ENCODE measurements at places on chromosomes 5 and 9.

DNA sequence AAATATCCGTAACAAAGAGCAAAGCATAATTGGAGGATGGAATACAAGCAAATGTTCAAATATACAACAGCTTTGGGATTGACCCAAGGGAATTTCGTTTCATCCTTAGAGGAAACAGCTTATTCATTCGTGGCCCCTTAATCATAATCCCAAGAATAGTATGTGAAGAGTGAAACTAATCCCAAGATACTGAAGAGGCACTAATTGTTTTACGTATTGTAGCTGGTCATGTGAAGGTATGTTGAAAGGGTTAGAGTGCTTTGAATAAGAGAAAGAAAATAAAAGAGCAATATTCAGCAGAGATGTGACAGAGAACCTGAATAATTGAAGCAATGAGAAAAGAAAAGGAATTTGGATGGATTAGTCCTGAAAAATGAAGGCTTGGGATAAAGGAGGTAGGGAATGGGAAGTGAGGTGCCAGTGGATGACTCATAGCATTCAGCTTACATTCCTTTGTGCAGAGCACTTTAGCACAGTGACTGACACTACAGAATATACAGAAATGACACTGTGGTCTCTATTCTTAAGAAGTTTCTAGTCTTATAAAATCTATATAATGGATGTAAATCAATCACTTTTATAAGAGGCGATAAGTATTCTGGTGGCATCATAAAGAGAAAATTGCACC, 221.9 kb downstream of the TLR4 start:
- DNase-seq: no peak

GRCh38 chr9:70589571-70590314, 175.3 kb upstream of the KLF9 start:
- DNase-seq: no peak

DNA sequence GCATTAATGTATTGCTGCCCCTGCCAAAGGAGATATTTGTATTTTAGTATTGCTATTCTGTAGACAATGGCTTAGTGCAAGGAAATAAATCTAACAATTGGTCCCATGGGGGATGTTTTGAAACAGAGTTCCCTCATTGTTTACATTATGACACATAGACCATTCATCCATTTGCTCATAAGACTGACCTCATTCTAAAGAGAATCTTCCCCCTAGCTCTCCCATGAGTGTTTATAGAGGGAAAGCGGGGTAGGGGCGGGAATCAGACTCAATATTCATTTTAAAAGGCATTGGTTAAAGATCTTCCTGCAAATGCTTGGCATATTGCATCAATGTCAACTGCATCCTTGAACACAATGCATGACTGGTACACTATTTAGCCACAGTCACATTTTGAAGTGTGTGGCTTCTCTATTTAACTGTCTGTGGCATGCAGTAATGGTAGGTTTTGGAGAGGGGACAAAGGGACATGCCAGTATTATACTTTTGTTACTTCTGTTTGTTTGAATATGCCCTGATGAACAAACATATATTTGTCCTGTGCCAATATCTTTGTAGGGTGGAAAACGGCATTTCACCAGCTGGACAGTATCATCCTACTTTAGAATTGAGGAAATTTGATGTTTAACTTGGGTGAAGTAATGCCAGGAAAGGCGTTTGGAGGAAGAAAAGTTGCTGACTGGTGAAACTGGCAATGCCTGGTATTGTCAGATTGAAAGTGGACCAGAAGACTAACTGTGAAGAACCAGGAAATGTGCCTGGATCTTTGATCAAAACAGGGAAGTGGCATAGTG, 84.1 kb upstream of the MEGF10 start:
- no peak for DNase-seq

DNA sequence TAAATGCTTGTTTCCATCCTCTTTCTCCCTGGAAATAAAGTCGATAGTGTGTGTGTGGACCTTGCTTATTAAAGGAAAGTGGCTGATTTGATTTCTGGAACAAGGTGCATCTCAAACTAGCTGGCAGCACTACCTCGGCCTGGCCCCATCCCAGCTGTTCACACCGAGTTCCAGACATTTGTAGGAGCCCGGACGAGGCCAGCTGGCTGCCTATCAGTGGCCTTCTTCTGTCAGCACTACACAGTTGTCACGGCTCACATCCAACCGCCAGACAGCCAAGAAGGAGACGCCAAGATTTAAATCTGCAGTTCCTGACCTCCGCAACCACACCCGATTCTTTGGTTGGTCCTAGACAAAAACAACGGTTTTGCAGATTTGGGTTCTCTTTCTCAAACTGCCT, 63.6 kb downstream of the PALM2AKAP2 start:
- DNase-seq: no peak

GRCh38 chr5:96527768-96528661, 95.0 kb upstream of the PCSK1 start:
- DNase-seq: no peak

GRCh38 chr9:25936031-25936430, 257.8 kb upstream of the TUSC1 start:
- DNase-seq: no peak

GRCh38 chr5:33241802-33242201, 199.0 kb upstream of the TARS1 start:
- DNase-seq: peak; percentile 45

GRCh38 chr9:113628621-113629020, 165.1 kb downstream of the RGS3 start:
- no peak for DNase-seq

DNA sequence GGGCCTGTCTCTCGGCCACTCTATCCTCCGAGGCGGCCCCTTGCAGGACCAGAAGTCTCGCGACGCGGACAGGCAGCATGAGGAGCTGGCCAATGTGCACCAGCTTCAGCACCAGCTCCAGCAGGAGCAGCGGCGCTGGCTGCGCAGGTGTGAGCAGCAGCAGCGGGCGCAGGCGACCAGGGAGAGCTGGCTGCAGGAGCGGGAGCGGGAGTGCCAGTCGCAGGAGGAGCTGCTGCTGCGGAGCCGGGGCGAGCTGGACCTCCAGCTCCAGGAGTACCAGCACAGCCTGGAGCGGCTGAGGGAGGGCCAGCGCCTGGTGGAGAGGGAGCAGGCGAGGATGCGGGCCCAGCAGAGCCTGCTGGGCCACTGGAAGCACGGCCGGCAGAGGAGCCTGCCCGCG, 283.5 kb downstream of the ARHGEF28 start:
- no peak for DNase-seq

GRCh38 chr5:2903451-2904395, 152.2 kb upstream of the IRX2 start:
- no peak for DNase-seq

GRCh38 chr5:164650427-164650826, 1145.0 kb downstream of the MAT2B start:
- DNase-seq: no peak

DNA sequence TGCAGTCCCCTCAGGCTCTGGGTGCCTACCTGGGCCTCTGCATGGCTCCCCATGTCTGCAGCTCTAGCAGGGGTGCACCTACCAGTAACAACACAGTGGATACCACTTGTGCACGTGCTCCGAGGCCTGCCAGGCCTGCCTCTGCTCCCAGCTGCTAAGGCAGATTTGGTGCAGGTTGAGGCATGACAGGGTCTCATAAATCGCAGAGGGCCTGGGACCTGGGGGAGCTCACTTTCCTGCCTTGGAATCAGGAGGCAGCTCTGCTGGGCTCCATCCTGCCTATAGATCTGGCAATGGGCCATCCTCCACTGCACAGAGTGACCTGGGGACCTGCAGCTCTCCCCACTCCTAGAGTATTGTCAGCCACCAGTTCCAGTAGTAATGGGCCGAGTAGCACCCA, 121.9 kb upstream of the CXCL14 start:
- DNase-seq: no peak

DNA sequence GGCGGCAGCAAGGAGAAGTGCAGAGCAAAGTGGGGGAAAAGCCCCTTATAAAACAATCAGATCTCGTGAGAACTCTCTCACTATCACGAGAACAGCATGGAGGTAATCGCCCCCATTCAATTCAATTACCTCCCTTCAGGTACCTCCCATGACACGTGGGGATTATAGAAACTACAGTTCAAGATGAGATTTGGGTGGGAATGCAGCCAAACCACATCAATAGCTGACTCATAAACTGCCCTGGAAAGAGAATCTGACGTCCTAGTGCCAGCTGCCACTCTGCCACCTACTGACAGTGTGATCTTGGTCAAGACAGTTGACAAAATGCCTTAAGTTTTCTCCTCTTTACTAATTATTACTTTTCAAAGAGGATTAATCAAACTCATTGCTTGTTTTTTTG, 128.3 kb downstream of the GPBP1 start:
- no peak for DNase-seq

GRCh38 chr5:129243039-129243438, 148.5 kb downstream of the ISOC1 start:
- DNase-seq: no peak

DNA sequence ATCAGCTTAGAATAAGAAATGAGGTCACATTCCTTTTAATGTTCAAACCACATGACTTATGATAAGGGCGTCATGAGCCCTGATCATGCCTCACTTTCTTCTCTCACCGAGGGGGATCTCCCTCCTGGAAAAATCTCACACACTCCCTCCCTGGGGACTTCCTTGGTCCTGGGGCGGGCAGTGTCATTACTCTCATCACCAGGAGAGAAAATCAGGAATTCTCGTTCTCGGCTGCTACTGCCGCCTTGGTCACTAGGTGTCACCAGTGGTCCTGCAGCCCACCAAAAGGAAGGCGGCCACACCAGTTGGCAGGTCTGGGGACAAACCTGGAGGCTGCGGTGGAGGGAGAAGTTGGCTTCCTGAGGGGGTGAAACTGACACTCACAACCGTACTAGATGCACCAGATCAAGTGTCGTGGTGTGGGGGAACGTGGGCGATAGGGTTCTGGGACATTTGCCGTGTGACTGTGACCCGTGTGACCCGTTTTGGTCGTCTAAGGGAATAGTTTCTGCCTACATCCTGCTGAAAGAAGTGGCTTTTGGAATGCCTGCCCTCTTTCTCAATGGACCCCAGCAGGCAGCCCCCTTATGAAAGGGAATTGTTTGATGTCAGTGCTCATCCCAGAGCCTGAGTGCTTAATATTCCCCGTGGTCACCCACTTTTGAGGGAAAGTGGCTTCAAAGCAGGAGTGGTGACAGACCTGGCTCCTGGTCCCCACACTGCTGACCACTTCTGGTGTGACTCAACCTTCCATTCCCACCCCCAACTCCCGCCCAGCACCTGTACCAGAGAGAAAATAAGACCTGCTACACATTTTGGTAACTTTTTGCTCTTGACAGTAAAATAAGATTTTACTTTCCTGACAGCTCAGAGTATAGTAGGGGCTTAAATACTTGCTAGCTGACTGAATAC, 63.2 kb downstream of the ACER2 start:
- DNase-seq: peak; percentile 77

GRCh38 chr5:170183816-170184687, 48.7 kb upstream of the C5orf58 start:
- peak; percentile 85 for DNase-seq

- no peak for DNase-seq
Measured at GRCh38 chr5:37991301-37992299, 151.8 kb upstream of the GDNF start.

- no peak for DNase-seq
Measured at GRCh38 chr5:80600943-80601693, 31.0 kb upstream of the ANKRD34B start.

DNA sequence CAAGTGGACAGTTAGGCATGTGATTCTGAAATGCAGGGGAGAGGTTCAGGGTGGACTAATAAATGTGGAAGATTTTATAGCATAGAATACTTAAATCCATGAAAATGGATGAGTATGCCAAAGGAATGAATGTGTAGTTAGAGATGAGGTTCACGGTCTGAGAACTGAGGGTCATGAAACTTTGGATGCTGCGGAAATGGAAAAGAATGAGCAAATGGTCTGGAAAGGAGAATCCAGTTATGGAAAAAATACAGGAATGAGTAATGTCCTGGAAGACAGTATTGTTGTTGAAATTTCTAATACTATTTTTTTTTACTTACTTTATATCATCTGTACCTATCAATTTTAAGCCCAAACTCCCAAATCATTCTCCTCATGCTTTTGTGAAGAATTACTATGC, 2369.4 kb downstream of the MAT2B start:
- no peak for DNase-seq

DNA sequence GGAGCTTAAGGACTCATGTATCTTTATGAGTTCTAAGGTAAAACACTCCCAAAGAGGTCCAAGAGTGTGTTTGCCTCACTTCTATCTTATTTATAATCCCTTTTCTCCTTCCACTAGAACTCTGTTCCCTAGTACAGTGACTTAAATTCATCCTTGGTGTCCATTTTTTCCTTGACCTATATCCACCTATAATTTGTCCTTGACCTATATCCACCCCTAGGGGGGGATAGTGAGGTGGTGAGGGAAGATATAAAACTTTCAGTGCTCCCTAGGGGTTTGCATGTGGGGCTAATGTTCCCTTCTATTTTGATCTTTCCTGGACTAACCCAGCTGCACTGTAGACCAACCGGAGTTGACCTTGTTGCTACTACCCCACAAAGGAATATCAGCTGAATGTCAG, 83.5 kb upstream of the GNAQ start:
- peak; percentile 10 for DNase-seq

DNA sequence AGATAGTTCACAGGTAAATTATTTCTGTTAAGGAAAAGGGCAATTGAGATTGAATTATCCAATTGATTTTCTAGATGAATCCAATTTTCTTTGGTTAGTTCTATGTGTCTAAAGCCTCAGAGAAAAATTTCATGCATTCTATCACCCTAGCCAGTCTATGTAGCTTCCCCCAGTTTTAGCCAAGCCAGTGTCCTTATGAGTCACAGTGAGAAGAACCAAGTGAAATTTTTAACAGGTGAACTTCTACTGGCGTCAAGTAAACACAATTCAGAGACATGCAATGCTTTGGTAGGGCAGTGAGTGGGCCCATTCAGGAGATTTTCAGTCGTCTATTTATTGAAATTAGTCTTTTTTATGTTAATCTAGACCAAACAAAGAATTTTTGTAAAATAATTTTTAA, 1077.4 kb upstream of the ARRDC3 start:
- DNase-seq: no peak

DNA sequence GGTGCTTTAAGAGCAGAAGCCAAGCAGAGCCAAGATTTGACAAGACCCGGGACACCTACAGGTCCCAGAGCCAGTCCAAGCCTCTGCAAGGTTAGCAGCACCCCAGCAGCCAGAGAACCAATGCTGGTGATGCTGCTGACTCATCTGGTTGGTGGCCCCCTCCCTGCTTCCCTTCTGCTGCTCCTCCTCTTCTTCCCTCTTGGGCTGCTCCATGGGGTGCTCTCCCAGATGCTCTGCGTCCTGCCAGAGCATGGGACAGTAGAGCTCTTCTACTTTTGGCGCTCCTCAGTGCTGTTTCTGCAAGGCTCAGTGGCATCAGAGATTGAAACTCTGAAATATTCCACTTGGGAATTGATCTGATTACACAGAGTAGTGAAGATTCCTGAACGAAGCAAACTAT, 76.1 kb upstream of the SAP30L start:
- DNase-seq: no peak

DNA sequence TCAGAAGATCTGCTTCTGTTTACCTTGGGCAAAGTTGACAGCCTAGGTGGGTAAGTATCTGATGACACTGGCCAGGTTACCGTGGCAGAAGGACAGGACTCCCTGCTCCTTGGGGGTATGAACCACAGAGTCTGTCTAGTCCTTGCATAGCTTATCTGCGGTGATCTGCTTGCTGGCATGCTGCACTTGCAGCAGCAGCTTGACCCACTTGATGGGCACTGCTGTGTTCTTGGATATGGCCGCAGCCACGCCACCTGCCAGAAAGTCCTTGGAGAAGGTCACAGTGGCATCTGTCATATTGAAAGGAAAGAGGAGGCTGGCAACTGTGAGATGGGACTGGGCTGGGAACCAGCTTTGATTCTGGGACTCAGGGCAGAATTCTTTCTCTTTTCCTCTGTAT, 35.9 kb upstream of the POC5 start:
- no peak for DNase-seq

Measured in endothelial cell (in vitro differentiated cells).